ENCODE measurements at places on chromosomes 11 and 22. TPM values are rescaled to one million over a fixed set of nuclear protein-coding genes. Genes with fewer than 3 reads are reported as not detected.

Gene ASPHD2
- total RNA-seq, result 2.6 TPM

DNA sequence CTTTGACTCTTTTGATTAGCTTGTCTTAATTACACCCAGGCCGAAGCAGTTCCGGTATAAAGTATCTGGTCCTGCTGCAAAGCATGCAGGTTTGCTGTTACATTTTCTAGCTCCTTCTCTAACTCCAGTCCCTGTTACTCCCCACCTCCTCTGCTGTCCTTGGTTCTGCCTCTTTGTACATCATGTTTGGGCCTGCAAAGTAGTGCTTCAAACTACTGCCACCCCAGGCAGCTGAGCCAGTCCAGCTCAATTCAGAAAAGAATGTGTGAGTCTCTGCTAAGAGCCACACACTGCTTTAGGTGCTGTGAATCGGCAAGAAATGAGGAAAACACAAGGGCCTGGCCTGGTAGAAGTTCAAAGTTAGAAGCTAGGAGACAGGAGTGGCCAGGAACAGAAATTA is 136.0 kb downstream of the SERGEF start:
- no peaks in the 10 kb centered on the region for H3K27me3 ChIP-seq
- peaks cover 2% of the 10 kb centered on the region for H3K4me1 ChIP-seq
- peaks cover 4% of the 10 kb centered on the region for H3K36me3 ChIP-seq
- no peak overlapping the region for H3K4me3 ChIP-seq
- DNase-seq, result no peak

DNA sequence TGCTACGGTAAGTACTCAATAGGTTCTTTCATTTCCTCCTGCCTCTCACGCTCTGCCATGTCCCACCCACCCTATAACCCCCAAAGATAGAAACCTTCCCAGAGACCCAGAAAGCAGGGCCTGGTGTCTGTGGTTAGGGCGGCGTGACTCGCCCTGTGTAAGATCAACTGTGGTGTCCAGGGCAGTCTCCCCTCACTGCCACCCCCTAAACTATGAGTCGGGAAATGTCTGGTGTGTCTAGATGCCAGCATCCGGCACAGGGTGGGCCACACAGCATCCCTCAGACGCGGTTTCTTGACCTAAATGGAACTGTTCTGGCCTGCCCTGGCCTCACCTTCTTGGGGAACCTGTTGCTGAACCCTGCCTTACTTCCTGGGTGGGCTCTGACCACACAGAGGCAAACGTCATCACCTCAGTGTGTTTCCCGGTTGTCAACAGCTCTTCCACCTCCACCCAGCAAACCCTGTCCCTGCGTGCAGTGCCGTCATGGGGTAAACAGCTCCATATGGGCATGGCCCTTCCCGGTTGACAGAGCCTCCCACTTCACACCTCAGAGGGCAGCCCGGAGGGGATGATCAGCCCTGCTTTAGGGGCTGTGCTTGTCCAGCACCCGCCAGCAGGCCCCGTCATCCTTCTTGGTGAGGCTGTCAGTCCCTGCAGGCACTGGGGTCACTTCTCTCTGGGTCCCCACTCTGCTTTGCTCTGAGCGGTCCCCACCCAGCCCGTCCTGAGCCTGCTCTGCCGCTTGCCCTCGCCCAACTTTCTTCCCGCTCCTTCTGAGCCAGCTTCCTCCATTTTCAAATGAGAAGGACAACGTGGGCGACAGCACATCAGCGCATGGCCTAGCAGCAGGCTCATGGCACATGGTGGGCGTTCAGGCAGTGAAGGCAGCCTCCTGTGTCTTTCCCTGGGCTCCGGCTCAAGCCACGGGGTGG is 6.0 kb downstream of the WNT11 start:
- no peaks in the 10 kb centered on the region for H3K36me3 ChIP-seq
- DNase-seq, result no peak
- no peak overlapping the region for H3K4me3 ChIP-seq
- no peaks in the 10 kb centered on the region for H3K27me3 ChIP-seq
- no peaks in the 10 kb centered on the region for H3K4me1 ChIP-seq

Gene MARK2
- 29.6 TPM for total RNA-seq

GRCh38 chr11:6746086-6746618 is 25.6 kb downstream of the OR2AG2 start:
- H3K36me3 ChIP-seq, result no peaks in the 10 kb centered on the region
- DNase-seq, result no peak
- no peak overlapping the region for H3K27ac ChIP-seq

- no peak overlapping the region for H3K4me3 ChIP-seq
- H3K27ac ChIP-seq, result no peak overlapping the region
- no peaks in the 10 kb centered on the region for H3K27me3 ChIP-seq
- H3K4me1 ChIP-seq, result no peaks in the 10 kb centered on the region
Measured at GRCh38 chr11:102385085-102386007, 38.3 kb downstream of the BIRC2 start.

Measured in aorta (tissue), 5 donors.